Right cardiac atrium (tissue), 5 donors: ENCODE measurements at places on chromosomes 7 and 10. TPM values are rescaled to one million over a fixed set of nuclear protein-coding genes. Genes with fewer than 3 reads are reported as not detected.

DNA sequence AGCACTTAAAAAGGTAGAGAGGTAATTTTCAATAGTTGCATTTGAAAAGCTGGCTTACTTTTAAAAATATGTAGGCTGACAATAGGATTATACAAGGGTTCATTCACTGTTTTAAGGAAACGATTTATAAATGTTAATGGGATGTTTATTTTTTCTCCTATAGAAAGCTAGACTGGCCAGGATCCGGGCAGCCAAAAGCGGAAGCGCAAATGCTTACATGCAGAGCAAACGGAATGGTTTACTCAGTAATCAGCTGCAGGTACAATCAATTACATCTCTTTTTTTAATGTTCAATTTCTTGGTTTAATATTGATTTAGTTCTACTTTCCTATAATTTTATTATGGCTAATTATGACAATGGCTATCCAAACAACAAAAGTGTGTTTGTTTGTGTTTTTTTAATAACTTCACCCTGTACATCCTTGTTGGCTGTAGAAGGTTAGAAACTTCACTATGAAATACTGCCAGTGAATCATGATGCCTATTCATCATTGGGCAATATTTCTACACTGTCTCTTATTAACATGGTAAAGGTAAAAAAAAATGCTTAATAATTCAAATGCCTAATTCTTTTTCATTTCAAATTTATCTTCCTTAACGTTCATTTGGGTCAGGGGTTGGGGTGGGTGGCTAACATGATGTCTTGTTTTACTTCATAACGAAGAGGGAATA is 116.4 kb downstream of the TSPAN12 start:
- DNase-seq = no peak

GRCh38 chr7:2611922-2612321 is 19.9 kb upstream of the TTYH3 start:
- no peak for DNase-seq

DNA sequence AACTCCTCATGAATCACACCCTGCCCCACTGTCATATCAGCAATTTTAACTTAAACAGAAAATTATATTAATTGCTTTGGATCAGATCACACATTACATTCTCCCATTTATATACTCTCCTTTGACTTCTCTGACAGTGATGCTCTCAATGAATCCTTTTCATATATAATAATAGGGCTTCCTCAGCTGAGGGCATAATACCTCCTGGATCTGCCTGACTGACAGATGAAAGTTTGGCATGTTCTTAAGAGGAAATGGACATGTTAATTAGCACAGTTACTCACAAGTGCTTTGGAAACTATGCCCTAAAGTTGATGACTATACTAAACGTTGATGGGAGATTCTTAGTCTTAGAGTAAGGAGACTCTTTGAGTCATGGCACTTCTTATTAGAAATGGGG is 478.2 kb upstream of the LRRN3 start:
- DNase-seq = no peak

- DNase-seq = no peak
These were observed 23.8 kb upstream of the AHR start for GRCh38 chr7:17274551-17275245.

Gene SRRM3
- total RNA-seq = 20.6 TPM
